ENCODE measurements at places on chromosomes 13 and 19.

DNA sequence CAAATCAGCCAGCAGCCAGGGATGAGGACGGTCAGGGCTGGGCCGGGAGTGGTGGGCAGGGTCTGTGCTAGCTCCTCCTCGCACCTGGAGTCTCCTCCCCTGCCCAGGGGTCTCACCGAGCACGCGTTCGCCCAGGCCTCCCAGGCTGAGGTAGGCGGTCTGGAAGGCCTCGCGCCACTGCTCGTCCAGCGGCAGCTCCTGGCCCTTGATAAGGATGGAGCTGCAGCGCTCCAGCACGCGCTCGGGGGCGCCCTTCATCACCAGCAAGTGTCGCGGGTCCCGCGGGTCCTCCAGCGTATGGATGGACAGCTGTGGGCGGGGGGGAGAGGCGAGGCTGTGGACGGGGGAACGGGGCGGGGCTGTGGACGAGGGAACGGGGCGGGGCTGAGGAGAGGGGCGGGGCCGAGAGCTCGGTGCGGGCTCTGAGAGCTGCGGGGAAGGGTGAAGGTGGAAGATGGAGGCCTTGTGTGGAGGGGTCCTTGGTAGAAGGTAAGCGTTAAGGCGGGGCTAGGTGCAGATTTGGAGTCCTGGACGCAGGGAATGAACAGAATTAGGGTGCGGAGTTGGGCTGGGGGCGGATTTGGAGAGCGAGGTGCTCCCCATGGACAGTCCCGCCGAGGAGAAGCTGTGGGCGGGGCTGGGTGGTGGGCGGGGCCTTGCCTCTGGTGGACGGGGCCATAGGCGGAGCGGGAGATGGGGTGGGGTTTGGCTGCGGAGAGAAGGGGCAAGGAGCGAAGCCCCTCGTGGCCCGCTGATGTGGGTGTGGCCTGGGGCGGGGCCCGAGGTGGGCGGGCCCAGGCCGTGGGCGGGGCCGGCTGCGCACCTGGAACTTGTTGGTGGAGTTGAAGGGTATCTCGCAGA, 5.7 kb downstream of the ATP4A start:
- peak; percentile 12 for DNase-seq

- DNase-seq, result no peak
Observed at GRCh38 chr13:113084094-113084942, 21.3 kb upstream of the F7 start.

DNA sequence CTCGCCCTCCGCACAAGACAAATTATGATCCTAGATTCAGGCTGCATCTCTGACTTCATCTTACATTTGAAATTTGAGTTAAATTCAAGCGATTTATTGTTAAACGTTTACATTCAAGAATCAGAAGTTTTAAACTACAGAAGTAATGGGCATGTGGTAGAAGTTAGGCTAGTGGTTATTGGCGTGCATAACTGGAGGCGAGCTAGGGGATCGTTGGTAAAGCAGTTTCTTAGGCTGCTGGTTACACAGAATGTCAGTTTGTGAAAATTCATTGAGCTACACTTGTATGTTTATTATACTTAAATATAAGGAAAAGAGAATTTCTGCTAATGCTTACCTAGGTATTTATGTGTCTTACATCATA, 733 bp upstream of the CDX2 start:
- no peak for DNase-seq

DNA sequence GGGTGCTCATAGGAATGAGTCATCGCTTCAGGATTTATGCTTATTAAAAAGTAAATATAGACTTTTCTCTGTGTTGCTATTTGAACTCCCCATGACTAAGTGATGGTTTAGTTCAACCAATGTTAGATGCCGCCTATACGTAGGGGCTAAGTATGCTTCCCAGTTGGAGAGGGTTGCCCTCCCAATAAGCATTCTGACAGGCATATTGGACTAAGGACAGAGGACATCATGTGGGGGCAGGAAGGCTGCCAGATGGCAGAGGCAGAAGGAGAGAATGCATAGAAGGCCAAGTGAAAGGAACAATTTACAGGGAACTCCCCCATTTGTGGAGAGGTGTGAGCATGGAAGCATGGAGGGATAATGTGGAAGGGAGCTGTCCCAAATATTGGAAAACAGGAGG, 318.4 kb upstream of the OBI1 start:
- no peak for DNase-seq

DNA sequence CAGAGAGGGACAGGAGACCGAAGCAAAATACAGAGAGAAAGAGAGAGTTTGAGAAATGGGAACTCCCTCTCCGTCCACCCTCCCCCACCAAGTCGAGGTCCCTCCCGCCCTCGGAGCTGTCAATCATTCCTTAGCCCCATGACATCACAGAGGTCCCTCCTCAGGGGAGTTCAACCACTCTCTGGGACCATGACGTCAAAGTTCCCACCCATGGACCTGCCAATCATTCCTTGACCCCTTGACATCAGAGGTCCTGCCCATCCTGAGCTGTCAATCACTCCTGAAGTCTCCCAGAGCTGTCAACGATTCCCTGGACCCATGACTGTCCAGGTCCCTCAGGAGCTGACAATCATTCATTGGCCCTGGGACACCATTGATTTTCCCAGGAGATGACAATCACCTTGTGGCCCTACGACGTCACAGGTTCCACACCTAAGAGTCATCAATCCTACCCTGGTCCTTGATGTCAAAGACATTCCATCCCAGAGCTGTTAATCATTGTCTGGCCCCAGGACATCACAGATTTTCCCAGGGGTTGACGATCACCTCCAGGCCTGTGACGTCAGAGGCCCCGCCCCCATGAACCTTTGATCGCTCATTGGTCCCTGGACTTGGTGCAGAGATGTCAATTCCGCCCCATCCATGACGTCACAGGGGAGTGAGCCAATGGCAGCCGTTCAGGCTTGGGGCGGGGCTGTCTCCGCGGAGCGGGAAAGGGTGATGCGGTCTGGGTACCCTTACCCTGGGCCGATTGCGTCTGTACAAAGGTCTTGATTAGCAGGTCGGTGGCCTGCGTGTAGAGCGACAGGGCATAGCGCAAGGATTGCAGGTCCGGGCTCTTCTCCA, 61.7 kb downstream of the COLGALT1 start:
- no peak for DNase-seq

- no peak for DNase-seq
Observed at GRCh38 chr19:44856421-44857083, 10.5 kb downstream of the NECTIN2 start.

GRCh38 chr13:39616087-39616694, 13.2 kb upstream of the LHFPL6 start:
- DNase-seq, result no peak

- no peak for DNase-seq
Observed at GRCh38 chr13:34578471-34578870, 363.6 kb upstream of the NBEA start.

DNA sequence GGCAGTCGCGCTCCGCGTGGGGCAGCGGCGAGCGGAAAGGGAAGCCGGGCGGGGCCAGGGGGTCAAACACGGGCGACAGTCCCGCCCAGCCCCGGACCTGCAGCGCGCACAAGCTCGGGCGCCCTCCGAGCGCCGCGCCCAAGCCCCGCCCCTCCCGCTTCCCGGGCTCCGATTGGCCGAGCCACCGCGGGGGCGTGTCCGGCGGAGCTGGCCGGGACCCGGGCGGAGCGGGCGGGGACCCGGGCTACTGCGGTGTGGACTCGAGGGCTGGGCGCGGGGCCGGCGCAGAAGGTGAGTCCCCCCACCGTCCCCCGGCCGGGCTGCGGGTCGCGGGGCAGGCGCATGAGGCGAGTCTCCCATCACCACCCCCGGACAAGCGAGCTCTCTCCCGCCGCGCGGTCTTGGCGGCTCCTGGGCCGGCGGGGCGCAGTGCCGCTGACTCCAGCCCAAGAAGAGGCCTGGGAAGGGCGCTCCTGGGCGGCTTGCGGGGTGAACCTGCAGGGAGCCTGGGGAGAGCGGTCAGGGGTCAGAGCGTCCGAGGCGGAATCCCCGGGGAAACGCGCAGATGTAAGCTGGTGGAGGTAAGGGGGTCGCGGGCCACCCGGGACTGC, at the start of gene PLEKHF1:
TSS of gene PLEKHF1 (plus strand) at position 247 of the 611 bp plus-strand sequence. CDS start 8,379 bp downstream, outside the sequence.
- DNase-seq, result peak; percentile 56

DNA sequence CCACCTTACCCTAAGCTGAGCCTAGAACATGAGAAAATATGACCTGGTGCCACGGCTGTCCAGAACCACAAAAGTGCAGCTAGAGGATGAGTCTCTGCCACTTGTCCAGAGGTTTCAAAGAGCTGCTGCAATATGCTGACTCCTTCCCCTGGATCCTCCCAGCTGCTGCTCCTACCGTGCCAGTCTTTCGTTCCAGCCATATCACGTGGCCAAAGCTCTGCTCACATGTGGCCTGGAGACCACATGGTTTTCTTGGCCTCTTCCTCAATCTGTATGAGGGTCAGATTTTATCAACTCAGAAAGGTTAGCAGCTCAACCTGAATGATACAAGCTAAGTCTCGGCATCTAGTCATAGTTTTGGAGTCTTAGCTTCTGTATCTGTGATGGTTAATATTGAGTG, 3.2 kb upstream of the SACS start:
- no peak for DNase-seq

- no peak for DNase-seq
Observed at GRCh38 chr13:112615391-112615790, 27.4 kb upstream of the TUBGCP3 start.

- DNase-seq, result no peak
Observed at GRCh38 chr13:91368101-91368500, 20.6 kb downstream of the MIR17HG start.

- no peak for DNase-seq
Observed at GRCh38 chr19:50897191-50897607, 14.0 kb downstream of the KLK4 start.

- no peak for DNase-seq
Observed at GRCh38 chr19:53864308-53864836, 3.3 kb upstream of the MYADM start.

- DNase-seq, result no peak
Observed at GRCh38 chr13:43364210-43365038, 341.0 kb downstream of the DNAJC15 start.

- no peak for DNase-seq
Observed at GRCh38 chr13:114068656-114069318, 63.6 kb downstream of the RASA3 start.

DNA sequence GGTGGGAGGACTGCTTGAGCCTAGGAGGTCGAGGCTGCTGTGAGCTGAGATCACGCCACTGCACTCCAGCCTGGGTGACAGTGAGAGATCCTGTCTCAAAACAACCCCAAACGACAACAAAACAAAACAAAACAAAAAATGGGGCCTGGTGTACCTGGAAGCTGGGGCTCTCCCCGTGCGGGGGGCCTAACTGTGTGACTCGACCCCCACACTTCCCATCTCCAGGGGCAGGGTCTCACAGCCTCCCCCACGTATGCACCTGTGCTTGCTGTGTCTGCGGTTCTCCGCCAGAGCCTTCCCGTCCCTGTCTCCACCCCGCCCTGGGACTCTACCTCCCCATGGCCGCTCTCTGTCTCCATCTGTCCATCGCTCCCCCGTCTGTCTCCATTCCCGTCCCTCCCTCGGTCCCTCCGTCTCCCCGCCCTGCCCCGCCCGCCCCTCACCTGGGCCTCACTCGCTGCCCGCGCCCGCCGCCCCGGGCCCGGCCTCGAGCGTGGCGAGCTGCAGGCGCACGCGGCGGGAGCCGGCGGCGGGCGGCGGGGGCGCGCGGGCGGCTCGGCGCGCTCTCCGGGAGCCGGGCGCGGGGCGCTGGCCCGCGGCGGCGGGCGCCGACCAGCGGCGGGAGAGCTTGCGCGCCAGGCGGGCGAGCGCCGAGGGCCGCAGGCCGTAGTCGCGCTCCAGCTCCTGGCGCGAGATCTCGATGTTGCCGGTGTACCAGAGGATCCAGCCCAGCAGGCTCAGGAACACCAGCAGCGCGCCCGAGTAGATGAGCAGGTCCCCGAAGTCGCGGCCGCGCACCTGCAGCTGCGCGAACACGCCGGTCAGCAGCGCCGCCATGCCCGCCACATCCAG, 587 bp downstream of the TMEM238 start:
- no peak for DNase-seq

DNA sequence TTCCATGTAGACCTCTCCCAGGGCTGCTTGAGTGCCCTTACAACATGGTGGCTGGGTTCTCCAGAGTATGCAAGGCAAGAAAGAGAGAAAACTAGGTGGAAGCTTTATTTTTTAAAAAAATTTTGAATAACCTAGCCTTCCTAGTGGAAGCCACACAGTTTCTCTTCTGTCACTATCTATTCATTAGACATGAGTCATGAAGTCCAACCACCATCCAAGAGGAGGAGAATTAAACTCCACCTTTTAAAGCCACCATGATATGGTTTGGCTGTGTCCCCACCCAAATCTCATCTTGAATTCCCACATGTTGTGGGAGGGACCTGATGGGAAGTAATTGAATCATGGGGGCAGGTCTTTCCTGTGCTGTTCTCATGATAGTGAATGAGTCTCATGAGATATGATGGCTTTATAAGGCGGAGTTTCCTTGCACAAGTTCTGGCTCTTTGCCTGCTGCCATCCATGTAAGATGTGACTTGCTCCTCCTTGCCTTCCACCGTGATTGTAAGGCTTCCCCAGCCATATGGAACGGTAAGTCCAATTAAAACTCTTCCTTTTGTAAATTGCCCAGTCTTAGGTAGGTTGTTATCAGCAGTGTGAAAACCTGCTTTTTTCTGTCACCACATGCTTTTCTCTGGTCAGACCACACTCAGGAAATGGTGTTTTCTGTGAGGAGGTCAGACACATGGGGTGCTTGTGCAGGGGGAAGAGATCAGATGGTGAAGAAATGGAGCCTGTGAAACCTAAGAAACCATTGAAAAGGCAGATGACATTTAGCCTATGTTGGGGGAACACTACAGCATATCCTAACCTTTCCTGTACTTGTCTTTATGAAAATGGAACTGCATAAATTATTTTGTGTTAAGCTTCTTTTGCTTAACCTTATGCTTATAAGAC, 57.7 kb downstream of the ANKRD10 start:
- DNase-seq, result no peak

GRCh38 chr13:98570929-98571372, 6.0 kb downstream of the STK24 start:
- no peak for DNase-seq

DNA sequence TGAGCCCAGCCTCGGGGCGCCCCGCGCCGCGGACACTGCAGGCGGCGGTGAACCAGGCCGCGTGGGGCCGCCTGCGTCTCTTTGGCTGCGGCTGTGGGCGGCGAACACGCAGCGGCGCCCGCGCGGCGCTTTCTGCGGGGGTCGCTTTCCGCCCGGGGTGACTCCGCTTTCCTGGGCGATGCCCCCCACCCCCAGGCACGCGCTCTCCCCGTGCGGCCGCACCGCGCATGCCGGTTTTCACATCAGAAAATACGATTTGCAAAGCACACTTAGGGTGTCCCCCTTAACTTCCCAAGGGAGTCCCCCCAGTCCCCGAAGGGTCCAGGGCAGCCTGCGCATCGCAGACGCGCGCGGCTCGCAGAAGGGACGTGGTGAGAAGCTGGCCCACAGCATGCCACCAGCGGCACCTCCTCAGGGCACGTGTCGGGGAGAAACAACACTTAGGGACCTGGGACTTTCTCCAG, 5.3 kb downstream of the F7 start:
- no peak for DNase-seq

DNA sequence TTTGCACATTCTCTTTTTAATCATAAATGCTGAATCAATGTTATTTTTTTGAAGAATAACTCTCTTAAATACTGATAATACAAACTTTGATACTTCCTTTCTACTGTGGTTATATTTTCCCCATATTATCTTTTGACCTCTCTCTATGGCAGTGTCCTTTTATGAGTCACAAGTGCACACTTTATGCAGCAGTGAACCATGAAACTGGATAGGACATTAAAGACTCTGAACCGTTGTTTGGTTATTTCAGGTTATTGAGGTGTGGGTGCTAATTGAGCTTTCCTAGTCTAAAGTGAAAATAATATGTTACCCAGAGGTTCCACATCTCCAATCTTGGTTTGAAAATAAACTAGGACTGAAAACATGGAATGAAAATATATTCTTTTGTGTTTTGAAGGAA, 71.4 kb downstream of the DGKH start:
- no peak for DNase-seq

Data from activated T-helper 1 cell treated with anti-CD3 and anti-CD28 coated beads, Interleukin-2, amount 50 U/mL, for 16 hours (primary cell).